ENCODE measurements at places on chromosomes 2 and 18. TPM values are rescaled to one million over a fixed set of nuclear protein-coding genes. Genes with fewer than 3 reads are reported as not detected.

Gene RASGRP3
- total RNA-seq = 11.6 TPM

DNA sequence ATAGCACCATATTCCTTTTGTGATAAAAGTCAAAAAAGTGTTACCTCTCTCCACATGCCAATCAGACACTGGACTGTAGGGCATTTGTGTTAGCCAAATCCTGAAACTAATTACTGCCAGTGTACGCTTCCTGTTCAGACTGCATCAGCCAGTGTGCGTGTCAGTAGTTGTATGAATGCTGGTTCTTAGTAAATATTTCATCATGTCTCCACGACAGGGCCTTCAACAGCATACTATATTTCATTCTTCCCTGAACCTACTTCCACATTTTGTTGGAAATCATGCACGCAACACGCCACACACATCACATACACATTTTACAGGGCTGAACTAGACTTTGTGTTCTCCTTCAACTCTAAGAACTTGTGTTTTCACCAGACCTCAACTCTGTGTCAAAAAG, 77.5 kb downstream of the EPB41L3 start:
- H3K27me3 ChIP-seq = peaks cover under 1% of the 10 kb centered on the region
- no peak overlapping the region for H3K4me3 ChIP-seq
- no peak for DNase-seq
- H3K36me3 ChIP-seq = no peaks in the 10 kb centered on the region
- H3K4me1 ChIP-seq = no peaks in the 10 kb centered on the region

DNA sequence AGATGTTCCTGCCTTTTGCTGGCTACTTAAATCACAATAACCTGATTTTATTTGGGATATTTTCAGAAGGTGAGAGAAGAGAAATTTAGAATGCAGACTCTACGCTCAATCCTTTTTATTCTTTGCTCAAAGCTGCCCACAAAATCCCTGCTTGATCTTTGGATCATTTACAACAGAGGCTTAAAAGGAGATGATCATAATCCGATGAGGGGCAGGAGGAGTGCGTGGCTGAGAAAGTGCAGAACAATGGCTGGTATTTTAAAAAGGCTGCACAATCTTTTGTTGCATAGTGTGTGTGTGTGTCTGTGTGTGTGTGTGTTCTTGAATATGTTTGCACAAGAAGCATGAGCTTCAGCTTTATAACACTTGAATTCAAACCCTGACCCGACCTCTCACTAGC, 256.3 kb upstream of the MYT1L start:
- no peak overlapping the region for H3K4me3 ChIP-seq
- DNase-seq = no peak
- no peaks in the 10 kb centered on the region for H3K36me3 ChIP-seq
- H3K4me1 ChIP-seq = no peaks in the 10 kb centered on the region
- no peaks in the 10 kb centered on the region for H3K27me3 ChIP-seq

Gene EPB41L5
- 18.0 TPM for total RNA-seq

- H3K27me3 ChIP-seq = no peaks in the 10 kb centered on the region
- no peaks in the 10 kb centered on the region for H3K36me3 ChIP-seq
Measured at GRCh38 chr2:51791496-51791895, 759.6 kb upstream of the NRXN1 start.

- no peak overlapping the region for H3K27ac ChIP-seq
- peaks cover 10% of the 10 kb centered on the region for H3K4me1 ChIP-seq
- no peak for DNase-seq
- peaks cover 6% of the 10 kb centered on the region for H3K27me3 ChIP-seq
Measured at GRCh38 chr2:118049140-118049815, 35.4 kb upstream of the CCDC93 start.

Gene GREB1
- not detected for total RNA-seq

GRCh38 chr2:9813312-9814128, 29.8 kb upstream of the TAF1B start:
- no peak overlapping the region for H3K4me3 ChIP-seq
- DNase-seq = peak; percentile 75
- H3K36me3 ChIP-seq = no peaks in the 10 kb centered on the region
- H3K4me1 ChIP-seq = peaks cover 38% of the 10 kb centered on the region
- no peak overlapping the region for H3K27ac ChIP-seq

DNA sequence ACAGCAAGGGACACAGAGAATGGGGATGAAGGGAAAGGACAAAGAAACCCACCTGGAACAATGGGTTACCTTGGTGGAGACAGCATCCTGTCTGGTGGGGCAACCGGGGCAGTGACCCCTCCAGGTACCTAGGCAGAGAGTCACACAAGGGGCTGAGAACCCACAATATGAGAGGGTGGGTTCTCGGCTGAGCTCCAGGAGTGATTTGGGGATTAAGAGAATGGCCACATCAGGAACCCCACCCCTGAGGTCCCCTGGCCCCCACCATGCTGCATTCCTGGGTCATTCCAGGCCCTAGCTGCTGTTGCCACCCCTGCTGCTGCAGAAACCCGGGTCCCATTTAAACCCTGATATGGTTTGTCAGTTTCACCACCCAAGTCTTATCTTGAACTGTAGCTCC, 172.3 kb downstream of the RTP5 start:
- no peak overlapping the region for H3K27ac ChIP-seq
- DNase-seq = no peak
- no peak overlapping the region for H3K4me3 ChIP-seq
- H3K36me3 ChIP-seq = no peaks in the 10 kb centered on the region
- peaks cover 25% of the 10 kb centered on the region for H3K27me3 ChIP-seq

Gene TRIM54
- not detected for total RNA-seq

- no peaks in the 10 kb centered on the region for H3K36me3 ChIP-seq
- peak; percentile 87 for DNase-seq
- H3K27ac ChIP-seq = peak overlapping the region; percentile 69
- peaks cover 37% of the 10 kb centered on the region for H3K4me1 ChIP-seq
- no peaks in the 10 kb centered on the region for H3K27me3 ChIP-seq
Measured at GRCh38 chr18:515838-516237, 15.3 kb upstream of the COLEC12 start.

- H3K36me3 ChIP-seq = no peaks in the 10 kb centered on the region
- no peak overlapping the region for H3K27ac ChIP-seq
Measured at GRCh38 chr18:75081486-75081885, 127.5 kb downstream of the PTGR3 start.

Gene OR6B2
- not detected for total RNA-seq

DNA sequence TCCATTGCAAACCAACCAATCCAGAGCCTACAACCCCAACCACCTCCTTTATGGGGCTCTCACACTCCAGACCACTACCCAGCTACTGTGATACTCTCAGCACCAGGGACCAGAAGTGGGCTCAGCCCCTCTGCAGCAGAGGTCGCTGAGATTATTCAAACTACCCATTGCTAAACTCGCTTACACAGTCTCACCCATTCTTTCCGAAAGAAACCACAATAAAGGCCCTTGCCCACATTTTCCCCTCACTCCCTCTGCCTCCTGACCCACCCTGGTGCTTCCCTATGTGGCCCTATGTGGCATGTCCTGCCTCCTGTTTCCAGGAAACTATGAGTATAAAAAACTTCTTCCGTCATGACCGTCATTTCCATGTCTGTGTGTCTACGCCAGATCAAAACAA, 10.7 kb downstream of the TEX51 start:
- H3K27me3 ChIP-seq = peaks cover 13% of the 10 kb centered on the region
- H3K4me3 ChIP-seq = no peak overlapping the region
- H3K36me3 ChIP-seq = no peaks in the 10 kb centered on the region
- no peak overlapping the region for H3K27ac ChIP-seq
- DNase-seq = no peak
- no peaks in the 10 kb centered on the region for H3K4me1 ChIP-seq

Gene WIPF1
- total RNA-seq = 28.3 TPM

Gene MYO3B
- not detected for total RNA-seq

Gene UPP2
- not detected for total RNA-seq

Gene KLHL29
- total RNA-seq = 1.1 TPM

DNA sequence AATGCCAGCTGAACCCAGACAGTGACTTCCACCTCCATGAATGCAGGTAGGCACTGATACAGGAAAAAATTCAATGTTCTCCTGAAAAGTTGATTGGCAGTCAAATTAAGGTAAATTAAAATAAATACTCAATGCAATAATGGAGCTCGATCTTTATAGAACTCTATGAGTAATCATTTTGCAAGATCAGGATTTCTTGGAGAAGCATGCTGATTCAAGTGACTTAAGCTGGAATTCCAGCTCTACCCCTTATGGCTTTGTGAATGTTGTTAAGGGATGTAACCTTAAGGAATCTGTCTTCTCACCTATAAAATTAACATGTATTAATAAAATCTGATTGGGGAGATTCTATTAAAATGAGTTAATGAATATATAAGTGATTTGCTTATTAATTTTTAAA, 145.1 kb downstream of the QPCT start:
- no peaks in the 10 kb centered on the region for H3K27me3 ChIP-seq
- DNase-seq = no peak
- no peaks in the 10 kb centered on the region for H3K36me3 ChIP-seq
- no peak overlapping the region for H3K27ac ChIP-seq
- H3K4me1 ChIP-seq = no peaks in the 10 kb centered on the region
- no peak overlapping the region for H3K4me3 ChIP-seq

- DNase-seq = no peak
- H3K27me3 ChIP-seq = peaks cover 8% of the 10 kb centered on the region
- H3K4me1 ChIP-seq = peaks cover 3% of the 10 kb centered on the region
- H3K27ac ChIP-seq = no peak overlapping the region
- H3K4me3 ChIP-seq = no peak overlapping the region
Measured at GRCh38 chr2:118779362-118779761, 68.1 kb downstream of the EN1 start.

GRCh38 chr2:215548714-215549113, 112.8 kb upstream of the FN1 start:
- no peak overlapping the region for H3K27ac ChIP-seq
- no peaks in the 10 kb centered on the region for H3K36me3 ChIP-seq
- H3K27me3 ChIP-seq = no peaks in the 10 kb centered on the region
- no peak overlapping the region for H3K4me3 ChIP-seq
- no peak for DNase-seq
- H3K4me1 ChIP-seq = no peaks in the 10 kb centered on the region

DNA sequence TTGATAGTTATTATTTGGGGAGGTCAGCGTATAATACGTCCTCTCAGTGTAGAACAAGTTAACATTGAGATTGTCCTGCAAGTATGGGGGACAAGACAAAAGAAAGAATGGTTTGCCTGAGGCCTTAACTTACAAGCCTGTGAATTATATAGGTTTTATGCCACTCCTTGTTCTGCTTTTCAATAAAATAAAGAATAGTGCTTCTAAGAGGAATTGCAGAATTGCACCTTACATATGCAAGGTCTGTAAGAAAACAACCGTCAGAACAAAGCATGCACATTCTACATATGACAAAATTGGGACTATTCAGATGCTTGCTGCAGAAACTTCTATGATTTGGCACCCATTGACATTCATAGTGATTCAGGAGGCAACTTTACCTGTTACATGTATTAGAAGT, 785.0 kb downstream of the NR4A2 start:
- no peaks in the 10 kb centered on the region for H3K4me1 ChIP-seq
- no peaks in the 10 kb centered on the region for H3K36me3 ChIP-seq
- no peak overlapping the region for H3K27ac ChIP-seq

GRCh38 chr18:43442571-43442970, 165.3 kb upstream of the SYT4 start:
- no peak overlapping the region for H3K27ac ChIP-seq
- no peaks in the 10 kb centered on the region for H3K4me1 ChIP-seq
- DNase-seq = no peak
- H3K36me3 ChIP-seq = no peaks in the 10 kb centered on the region

GRCh38 chr2:38113051-38113450, 37.1 kb upstream of the CYP1B1 start:
- H3K27me3 ChIP-seq = no peaks in the 10 kb centered on the region
- no peak for DNase-seq
- H3K4me3 ChIP-seq = no peak overlapping the region
- no peaks in the 10 kb centered on the region for H3K36me3 ChIP-seq
- H3K4me1 ChIP-seq = peaks cover 50% of the 10 kb centered on the region
- no peak overlapping the region for H3K27ac ChIP-seq

DNA sequence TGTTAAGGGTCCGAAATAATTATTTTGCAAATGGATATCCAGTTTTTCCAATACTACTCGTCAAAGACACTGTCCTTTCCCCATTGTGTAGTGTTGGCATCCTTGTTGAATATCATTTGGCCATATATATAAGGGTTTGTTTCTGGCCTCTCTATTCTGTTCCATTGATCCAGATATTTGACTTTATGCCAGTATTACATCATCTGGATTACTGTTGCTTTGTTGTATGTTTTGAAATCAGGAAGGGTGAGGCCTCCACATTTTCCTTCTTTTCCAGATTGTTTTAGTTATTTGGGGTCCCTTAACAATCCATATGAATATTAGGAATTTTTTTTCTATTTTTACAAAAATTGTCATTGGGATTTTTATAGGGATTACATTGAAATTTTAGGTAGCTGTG, 244.1 kb downstream of the GPD2 start:
- no peaks in the 10 kb centered on the region for H3K4me1 ChIP-seq
- no peak overlapping the region for H3K27ac ChIP-seq
- peaks cover 8% of the 10 kb centered on the region for H3K27me3 ChIP-seq
- no peak overlapping the region for H3K4me3 ChIP-seq
- H3K36me3 ChIP-seq = no peaks in the 10 kb centered on the region
- DNase-seq = no peak

Gene SLC11A1
- not detected for total RNA-seq

Gene EDAR
- total RNA-seq = not detected

Gene FAM228A
- total RNA-seq = not detected

- H3K4me1 ChIP-seq = peaks cover 28% of the 10 kb centered on the region
- H3K27ac ChIP-seq = peak overlapping the region; percentile 55
- DNase-seq = peak; percentile 83
Measured at GRCh38 chr2:157182834-157183396, 74.6 kb upstream of the GALNT5 start.

DNA sequence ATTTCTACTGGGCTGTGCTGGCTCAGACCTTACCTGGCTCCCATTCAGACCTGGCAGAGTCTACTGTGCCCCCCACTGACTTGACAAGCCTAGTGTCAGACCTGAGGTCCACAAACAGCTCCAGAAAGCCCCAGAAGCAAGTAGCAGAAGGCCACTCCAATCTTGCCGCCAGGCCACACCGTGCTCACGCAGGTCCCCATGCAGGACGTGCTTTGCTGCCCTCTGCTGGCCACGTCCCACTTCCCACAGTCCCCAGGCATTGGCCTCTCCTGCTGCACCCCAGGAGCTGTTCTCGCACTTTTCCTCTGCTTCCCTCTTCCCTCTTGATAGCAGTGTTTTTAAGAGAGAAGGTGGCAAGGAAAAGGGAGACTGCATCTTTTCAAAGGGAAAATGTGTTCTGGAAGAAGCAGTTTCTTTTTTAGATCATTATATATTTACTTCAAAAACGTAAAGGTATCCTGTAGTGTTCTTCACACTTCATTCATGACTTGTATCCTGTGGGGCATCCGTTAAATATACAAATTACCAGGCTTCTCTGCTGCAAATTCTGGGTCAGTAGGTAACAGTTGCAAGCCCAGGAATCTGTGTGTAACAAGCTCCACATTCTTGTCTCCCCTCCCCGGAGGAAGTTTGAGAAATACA, 81.4 kb upstream of the PAPOLG start:
- H3K4me1 ChIP-seq = no peaks in the 10 kb centered on the region
- DNase-seq = peak; percentile 78
- no peaks in the 10 kb centered on the region for H3K36me3 ChIP-seq
- no peak overlapping the region for H3K4me3 ChIP-seq
- H3K27ac ChIP-seq = no peak overlapping the region
- peaks cover 3% of the 10 kb centered on the region for H3K27me3 ChIP-seq

Data from SJSA1 (cell line).